Dermis microvascular lymphatic vessel endothelial cell (primary cell): ENCODE measurements at places on chromosomes 1 and 21. TPM values are rescaled to one million over a fixed set of nuclear protein-coding genes. Genes with fewer than 3 reads are reported as not detected.

- no peak for DNase-seq
Measured at GRCh38 chr1:204634260-204634910, 51.2 kb downstream of the LRRN2 start.

The DMBX1 gene
- not detected in 2 replicates for total RNA-seq

The GJB5 gene
- not detected in 2 replicates for total RNA-seq

The CFAP107 gene
- total RNA-seq, result not detected in 2 replicates

- no peak for DNase-seq
Measured at GRCh38 chr1:1031659-1032235, 11.8 kb downstream of the AGRN start.

DNA sequence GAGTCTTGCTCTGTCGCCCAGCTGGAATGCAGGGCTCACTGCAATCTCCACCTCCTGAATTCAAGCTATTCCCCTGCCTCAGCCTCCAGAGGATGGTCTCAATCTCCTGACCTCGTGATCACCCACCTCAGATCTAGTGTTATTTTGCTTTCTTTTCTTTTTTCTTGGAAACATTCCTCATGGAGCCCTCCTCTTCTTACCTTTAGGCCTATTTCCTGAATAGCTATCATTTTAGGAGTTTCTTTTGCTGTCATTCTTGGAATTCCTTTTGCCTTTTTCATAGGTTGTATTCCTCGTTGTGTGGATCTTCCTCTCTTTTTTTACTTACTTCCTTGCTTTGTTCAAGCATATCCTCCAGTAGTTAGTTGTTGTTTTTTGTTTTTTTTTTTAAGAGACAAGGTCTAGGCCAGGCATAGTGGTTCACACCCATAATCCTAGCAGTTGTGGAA is 173.8 kb downstream of the RASAL2 start:
- DNase-seq, result peak; percentile 75
